Fibroblast of upper back skin (primary cell): ENCODE measurements at places on chromosomes 11 and 22.

GRCh38 chr11:133149698-133150097, 382.6 kb downstream of the OPCML start:
- no peak for DNase-seq

GRCh38 chr11:20126724-20127123, 33.6 kb downstream of the DBX1 start:
- DNase-seq = peak; percentile 62

DNA sequence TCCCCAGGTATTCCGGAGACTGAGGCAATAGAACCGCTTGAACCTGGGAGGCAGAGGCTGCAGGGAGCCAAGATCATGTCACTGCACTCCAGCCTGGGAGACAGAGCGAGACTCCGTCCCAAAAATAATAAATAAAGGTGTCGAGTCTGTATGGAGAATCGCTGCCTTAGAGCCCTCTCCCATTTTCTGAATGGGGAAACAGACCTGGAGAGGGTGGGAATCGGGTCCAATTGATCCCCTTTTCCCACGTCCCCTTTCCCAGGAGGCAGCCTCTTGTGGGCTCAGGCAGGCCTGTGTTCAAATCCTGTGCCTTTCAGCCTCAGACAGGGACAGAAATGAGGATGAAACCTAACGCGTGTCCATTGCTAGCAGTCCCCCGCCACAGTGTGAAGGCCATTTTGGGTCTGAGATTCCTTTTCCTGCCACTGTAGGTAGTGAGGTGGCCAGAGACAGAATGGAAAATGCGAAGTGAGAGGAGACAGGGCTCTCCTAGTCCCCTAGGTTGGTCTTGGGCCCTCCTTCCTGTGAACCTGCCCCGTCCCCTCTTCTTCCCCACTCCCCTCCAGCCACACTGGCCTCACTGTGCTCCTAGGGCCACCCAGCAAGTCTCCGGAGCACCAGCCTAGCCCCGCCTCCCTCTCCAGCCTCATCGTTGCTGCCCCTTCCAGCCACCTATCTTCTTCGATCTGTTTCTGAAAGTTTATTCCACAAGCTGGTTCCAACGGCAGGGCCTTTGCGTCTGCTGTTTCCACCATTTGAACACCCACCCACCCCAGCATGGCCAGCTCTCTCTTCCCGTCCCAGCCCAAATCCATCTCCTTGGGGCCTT, 2.7 kb upstream of the POLDIP3 start:
- DNase-seq = no peak

GRCh38 chr11:13503393-13503792, 7.6 kb upstream of the PTH start:
- DNase-seq = no peak

DNA sequence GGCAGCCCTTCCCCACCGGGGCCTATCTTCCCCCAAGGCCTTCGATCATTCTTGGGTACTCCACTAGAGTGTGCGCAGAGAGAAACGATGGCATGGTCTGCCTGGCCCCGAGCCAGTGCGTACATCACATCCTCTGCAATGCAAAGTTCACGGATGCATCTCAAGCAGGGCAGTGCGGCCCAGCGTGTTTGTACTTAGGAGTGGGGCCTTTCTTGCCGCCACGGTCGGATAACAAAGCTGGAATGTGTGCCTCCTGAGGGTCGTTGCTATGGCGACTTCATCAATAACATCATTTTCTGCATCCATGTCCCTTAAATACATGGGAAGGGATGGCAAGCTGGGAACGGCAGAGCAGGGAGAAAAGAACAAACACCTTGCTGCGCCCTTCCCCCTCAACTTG, 73.9 kb downstream of the SCUBE1 start:
- DNase-seq = no peak

GRCh38 chr11:108237058-108237481, 14.2 kb downstream of the ATM start:
- DNase-seq = no peak

DNA sequence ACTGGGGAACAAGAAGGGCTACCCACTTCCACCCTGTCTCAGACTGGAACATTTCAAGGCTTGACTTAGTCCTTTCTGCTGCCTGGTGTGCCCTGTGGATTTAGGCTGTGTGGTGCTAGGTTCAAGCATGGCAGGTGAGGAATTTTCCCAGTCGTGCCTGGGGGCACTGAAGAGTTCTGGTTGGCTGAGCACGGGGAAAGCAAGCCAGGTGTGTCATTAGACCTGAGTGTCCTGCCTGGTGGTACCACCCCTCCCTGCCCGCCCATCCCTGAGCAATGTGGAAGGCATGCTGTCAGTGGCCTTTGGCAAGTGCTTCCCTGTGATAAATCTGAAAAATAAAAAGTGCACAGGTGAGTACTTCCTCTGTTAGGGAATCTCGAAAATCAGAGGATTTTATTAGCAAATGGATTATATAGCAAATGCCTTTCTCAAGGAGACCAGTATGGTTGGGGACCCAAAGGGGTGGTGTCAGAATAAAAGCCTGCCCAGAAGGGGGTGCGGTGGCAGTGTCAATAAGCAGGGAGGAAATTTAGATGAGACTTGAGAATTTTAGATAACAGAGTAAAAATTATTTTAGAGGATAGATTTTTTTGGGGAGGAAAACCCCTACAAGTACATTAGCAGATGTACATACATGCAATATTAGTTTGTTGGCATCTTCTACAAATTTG, 22.8 kb downstream of the TEAD1 start:
- DNase-seq = no peak

- peak; percentile 96 for DNase-seq
Observed at GRCh38 chr11:9760193-9760575, 96.3 kb downstream of the SWAP70 start.

DNA sequence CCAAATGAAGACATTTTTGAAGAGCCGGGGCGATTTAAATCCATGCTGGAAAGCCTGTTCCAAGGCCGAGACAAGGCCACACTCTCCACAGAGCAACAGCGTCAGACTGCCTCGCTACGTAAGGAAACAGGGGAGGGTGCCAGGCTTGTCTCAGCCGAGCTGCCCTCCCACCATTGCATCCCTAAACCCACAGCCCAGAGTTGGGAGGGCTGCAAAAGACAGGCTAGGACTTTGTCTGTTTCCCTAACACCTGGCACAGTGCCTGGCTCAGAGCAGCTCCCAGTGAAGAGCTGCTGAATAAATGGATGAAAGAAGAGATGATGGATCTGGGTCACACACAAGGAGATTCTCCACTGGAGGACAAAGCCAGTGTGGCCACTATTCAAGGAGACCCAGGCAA, 51.3 kb upstream of the SCUBE2 start:
- no peak for DNase-seq

GRCh38 chr11:47616726-47617416, 22.7 kb upstream of the C1QTNF4 start:
- peak; percentile 74 for DNase-seq

DNA sequence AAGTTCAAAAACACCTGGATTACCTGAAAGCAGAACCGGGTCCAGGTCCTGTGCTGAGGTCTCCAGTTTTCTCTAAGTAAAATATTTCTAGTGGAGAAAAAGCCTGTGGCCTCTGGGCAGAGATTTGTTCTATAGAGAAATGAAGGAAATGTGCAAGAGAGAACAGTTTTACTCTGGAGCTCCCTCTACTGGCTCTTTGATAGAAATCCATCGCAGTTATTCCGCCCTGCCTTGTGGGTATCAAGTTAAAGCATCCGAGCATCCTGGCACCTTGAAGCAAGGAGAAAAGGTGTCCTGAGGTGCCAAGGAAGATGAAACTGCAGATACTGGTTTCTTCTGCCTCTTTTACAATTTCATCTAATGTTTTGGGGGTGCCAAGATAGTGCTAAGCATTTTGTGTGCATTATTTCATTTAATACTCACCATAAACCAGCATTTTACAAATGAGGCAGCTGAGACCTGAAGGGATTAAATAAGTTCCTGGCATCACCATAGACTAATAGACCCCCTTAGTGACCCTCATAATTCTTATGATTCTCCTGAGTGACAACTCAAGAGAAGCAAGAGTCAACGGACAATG, 113.1 kb upstream of the HSD17B12 start:
- peak; percentile 49 for DNase-seq

DNA sequence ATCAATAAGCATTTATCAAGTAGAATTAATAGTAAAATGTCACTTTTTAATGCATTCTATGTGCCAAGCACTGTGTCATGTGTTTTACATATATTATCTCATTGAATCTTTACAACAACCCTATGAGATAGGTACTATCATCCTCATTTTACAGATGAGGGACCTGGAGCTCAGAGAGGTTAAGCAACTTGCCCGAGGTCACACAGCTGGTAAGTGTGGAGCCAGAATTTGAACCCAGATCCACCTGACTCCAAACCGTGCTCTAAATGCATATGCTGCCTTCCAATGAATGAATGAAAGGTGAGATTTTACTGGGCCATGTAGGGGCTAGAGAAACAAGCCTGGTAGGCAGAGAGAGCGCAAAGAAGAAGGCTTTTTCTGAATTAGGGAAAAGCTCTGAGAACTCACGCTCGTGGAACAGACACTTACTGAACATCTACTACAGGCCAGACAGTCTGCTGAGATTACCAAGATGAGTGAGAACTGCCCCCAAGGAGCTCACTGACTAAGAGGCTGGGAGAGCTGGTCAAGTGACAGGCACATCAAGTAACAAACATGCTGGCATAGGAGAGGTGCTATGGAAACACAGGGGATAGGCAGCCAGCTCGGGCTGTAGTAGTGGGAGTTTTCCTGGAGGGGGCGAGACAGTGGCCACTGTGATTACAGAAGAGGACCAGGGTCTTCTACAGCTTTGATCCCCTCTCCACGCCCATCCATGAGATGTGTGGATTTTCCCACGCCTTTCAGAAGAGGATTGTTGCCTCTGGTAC, 4.4 kb downstream of the ABCG4 start:
- no peak for DNase-seq

DNA sequence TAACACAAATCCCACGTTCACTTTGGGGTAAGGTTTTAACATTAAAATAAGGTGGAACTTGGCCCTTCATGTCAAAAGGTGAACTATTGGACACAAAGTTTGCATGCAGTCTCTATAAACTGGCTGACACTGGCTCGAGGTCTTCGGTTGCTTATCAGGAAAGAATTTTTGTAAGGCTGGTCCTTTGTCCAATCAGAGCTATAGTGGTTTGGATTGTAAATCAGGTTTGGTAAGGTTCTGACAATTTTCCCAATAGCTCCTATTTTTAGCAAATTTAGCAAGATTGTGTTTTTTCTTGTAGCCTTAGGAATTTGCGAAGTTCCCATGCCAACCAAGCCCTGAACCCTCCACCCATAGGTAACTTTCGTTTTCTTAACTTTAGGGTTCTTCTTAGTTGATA, 17.6 kb upstream of the MED17 start:
- DNase-seq = no peak

DNA sequence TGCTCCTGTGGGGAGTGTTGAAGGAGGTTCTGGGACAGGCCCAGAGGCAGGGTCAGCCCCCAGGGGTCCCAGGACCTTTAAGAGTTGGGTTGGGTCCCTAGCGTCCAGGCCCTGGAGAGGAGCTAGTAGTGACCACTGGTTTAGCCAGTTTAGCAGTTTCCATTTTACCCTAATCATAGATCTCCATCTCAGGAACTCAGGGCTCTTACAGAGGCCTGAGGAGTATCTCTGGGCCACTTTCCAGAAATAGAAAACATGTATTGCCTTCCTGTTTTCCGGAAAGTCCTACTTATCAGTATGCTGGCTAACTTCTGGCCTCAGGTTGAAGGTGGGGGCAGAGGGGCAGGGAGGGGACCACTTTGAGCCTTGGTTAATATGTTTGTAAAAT, 13.5 kb downstream of the NCF4 start:
- DNase-seq = no peak

- no peak for DNase-seq
Observed at GRCh38 chr11:119350302-119350701, 3.8 kb upstream of the MFRP start.

DNA sequence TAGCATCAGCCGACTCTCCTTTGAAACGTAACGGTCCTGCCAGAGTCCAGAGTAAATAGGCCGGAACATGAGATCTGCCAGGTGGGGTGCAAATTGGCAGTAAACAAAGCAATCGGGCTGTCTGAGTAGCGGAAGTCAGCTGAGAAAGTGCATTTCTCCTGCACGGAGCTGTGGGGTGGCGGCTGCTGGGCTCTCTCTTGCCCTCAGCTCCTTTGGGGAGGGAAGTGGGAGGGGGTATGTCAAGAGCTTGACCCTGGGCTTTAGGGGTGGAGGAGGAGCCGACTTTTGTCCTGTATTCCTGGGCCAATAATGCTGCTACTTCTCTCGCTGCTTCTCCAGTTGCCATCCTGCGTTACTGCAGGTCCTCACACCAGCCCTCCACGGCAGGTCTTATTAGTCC, 11.6 kb downstream of the GRIK4 start:
- no peak for DNase-seq

DNA sequence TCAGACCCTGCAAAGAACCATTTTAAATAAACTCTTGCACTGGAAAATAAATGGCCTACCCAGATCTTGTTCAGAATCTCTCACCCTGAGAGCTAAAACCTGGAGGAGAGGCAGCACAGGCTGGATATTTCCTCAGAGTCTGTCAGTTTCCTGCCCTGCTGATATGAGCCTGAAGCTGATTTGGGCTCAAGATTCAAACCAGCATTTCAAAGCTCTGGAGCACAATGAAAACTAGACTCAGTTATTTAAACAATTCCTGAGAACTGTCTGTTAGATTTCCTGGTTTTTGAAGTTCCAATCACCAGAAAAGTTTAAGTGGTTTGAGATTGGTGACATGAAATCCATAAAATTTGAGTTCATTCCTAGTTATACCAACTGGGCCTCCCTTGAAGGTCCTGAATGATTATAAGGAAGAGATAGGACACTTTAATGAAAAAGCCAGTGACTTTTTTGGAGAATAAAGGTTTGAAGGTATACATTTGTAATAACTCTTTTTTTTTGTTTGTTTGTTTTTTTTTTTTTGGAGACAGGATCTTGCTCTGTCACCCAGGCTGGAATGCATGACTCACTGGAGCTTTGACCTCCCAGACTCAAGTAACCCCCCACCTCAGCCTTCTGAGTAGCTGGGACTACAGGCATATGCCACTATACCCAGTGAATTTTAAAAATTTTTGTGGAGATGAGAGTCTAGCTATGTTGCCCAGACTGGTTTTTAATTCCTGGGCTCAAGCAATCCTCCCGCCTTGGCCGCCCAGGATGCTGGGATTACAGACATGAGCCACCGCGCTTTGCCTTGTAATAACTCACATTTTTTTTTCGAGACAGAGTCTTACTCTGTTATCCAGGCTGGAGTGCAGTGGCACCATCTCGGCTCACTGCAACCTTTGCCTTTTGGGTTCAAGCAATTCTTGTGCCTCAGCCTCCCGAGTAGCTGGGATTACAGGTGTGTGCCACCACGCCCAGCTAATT, 8.0 kb upstream of the ESAM start:
- DNase-seq = peak; percentile 45

- DNase-seq = no peak
Observed at GRCh38 chr11:99432677-99433076, 411.9 kb downstream of the CNTN5 start.

- DNase-seq = peak; percentile 71
Observed at GRCh38 chr11:36249246-36249645, 40.0 kb downstream of the COMMD9 start.
